GM12864 (cell line): ENCODE measurements at places on chromosomes 13 and 19.

- DNase-seq = no peak
Measured at GRCh38 chr19:38425810-38426466, at the start of gene RASGRP4. RASGRP4 (minus strand) TSS chr19:38426219; CDS start chr19:38426091, 128 bp downstream.

DNA sequence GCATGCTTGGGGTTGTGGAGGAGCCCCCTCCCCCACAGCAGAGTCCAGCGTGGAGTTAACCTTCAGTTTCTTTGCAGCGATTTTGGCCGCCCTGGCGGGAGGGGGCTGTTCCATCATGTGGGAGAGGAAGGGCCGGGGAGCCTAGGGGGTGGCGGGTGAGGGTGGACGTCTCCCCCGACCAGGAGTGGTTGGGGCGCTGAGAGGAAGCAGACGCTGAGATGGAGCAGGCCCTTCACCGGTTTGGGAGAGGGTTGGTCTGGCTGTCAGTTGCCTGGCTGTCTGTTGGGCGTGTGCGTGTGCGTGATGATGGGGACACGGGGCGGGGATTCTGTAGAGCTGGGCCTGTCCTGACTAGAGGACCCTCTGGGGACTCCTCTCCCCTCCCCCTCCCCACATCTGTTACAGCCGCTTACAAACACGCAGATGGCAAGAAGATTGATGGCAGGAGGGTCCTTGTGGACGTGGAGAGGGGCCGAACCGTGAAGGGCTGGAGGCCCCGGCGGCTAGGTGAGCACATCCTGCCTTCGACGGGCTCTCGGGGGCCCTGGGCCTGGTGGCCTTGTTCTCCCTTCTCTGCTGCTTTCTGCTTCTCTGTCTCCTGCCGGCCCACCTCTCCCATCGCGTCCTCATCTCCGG lies 9.8 kb upstream of the LIN7B start:
- DNase-seq = no peak

- DNase-seq = no peak
Measured at GRCh38 chr13:43156916-43157315, 133.5 kb downstream of the DNAJC15 start.

DNA sequence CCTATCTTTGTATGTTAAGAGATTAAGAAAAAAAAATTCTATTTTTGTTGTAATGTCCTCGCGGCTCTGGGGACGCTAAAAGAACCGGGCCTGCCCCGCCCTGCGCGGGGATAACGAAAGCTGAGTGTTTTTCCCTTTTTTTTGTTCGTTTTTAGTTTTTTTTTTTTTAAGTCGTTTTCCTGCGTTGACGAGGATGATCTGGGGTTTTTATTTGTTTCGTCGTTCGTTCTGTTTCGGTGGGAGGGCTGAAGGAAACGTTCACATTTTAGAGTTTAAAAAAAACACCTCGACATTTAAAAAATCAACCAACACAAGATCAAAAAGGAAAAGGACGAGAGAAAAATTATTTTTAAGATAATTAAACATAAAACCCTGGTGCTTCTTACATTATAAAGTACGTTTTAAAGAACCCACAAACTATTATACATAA lies 5.6 kb downstream of the LYL1 start:
- DNase-seq = no peak

GRCh38 chr19:17348700-17349099 lies 11.3 kb downstream of the GTPBP3 start:
- DNase-seq = no peak

GRCh38 chr19:29040292-29040691 lies 172.7 kb downstream of the UQCRFS1 start:
- DNase-seq = no peak

DNA sequence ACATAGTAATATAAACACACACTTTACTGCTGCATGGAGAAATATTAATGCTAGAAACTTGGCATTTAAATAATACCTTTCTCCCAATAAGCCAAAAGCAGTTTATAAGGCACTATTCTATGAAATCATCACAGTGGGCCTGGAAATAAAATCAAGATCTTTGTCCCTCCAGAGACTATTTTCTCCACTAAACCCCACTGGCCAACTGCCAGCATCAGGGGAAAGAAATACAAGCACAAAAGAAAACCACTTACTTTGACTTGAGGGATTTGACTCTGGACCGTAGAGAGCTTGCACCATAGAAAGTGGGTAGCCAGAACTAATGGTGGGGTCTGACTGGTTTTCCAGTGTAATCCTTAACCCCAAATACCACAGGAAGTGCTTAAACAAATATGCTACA lies 71.9 kb downstream of the DCLK1 start:
- DNase-seq = no peak

GRCh38 chr13:50788551-50789210 lies 54.8 kb downstream of the DLEU7 start:
- no peak for DNase-seq

- DNase-seq = no peak
Measured at GRCh38 chr13:24627090-24627714, 53.0 kb upstream of the ATP12A start.

DNA sequence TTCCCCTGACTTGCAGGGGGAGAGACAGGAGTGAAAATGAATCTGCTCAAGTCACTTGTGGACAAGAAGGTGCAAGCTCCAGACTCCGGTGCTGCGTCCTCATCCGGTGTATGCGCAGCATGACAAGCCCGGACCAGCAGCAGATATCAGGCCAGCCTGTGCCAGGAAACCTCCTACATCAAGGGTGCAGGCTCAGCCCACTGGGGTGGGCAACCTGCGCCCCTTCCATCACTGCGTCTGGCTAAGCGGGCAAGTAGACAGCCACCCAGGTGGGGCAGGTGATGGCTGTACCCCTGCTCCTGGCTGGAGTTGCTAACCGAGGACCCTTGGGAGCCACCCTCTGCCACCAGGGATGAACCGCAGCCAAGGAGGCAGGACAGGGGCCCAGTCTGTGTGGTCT lies 32.9 kb upstream of the SLC15A1 start:
- DNase-seq = no peak
